ENCODE measurements at places on chromosomes 6 and 20.

GRCh38 chr6:5066456-5067093 is 18.6 kb upstream of the PPP1R3G start:
- DNase-seq: no peak

- no peak for DNase-seq
Observed at GRCh38 chr6:34616227-34616585, 60.1 kb upstream of the SPDEF start.

DNA sequence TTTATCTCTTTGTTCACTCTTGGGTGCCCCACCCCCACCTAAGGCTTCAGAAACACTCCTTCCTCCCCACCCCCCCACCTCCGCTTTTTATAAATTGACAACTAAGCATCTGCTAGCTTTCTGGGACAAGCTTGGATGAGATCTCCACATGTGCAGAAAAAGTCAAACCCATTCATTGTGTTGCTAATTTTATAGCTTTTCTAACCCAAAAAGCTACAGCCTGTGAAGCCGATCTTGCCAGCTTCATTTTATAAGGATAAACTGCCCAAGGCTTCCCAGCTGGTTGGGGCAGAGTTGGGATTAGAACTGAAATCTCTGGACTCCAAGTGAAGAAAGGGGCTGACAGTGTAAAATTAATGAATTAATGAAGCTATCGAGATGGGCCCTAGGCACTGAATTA is 24.1 kb downstream of the BPIFB4 start:
- no peak for DNase-seq

- DNase-seq: no peak
Observed at GRCh38 chr6:11714798-11715285, 63.8 kb downstream of the ADTRP start.

DNA sequence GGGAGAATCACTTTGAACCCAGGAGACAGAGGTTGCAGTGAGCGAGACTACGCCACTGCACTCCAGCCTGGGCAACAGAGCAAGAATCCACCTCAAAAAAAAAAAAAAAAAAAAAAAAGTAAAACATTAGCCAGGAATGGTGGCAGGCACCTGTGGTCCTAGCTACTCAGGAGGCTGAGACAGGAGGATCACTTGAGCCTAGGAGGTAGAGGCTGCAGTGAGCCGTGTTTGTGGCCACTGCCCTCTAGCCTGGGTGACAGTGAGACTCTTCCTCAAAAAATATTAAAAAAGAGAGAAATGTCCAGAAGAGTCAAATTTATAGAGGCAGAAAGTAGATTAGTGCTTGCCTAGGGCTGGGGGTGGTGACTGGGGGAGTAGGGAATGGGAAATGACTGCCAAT is 6.8 kb upstream of the PIGU start:
- DNase-seq: no peak

DNA sequence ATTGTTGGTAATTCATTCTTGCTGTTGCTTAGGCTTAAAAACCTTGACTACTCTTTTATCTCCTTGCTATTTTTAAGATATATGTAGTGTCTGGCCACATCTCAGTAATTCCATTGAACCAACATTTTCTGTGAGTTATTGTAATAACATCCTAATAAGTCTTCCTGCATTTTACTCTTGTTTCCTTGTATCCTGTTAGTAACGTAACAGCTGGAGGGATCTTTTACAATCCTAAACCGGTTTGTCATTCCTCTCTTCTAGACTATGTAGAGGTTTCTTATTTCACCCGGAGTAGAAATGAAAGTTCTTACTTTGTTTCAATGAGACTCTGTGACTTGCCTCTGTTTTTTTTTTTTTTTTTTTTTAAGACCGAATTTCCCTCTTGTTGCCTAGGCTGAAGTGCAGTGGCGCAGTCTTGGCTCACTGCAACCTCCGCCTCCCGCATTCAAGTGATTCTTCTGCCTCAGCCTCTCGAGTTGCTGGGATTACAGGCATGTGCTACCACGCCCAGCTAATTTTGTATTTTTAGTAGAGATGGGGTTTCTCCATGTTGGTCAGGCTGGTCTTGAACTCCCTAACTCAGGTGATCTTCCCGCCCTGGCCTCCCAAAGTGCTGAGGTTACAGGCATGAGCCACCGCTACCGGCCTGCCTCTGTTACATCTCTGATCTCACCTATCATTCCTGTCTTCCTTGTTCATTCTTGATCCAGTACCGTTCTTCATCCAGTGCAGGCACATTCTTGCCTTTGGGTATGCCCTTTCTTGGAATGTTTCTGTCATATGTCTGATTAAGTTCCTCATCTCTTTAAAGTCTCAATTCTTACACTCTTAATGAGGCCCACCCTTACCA is 44.7 kb downstream of the NCOA3 start:
- DNase-seq: no peak

- DNase-seq: no peak
Observed at GRCh38 chr6:24321538-24322162, 36.2 kb downstream of the DCDC2 start.

- no peak for DNase-seq
Observed at GRCh38 chr20:50202677-50203076, 12.0 kb downstream of the CEBPB start.

GRCh38 chr6:84556541-84557335 is 207.7 kb downstream of the TBX18 start:
- no peak for DNase-seq

DNA sequence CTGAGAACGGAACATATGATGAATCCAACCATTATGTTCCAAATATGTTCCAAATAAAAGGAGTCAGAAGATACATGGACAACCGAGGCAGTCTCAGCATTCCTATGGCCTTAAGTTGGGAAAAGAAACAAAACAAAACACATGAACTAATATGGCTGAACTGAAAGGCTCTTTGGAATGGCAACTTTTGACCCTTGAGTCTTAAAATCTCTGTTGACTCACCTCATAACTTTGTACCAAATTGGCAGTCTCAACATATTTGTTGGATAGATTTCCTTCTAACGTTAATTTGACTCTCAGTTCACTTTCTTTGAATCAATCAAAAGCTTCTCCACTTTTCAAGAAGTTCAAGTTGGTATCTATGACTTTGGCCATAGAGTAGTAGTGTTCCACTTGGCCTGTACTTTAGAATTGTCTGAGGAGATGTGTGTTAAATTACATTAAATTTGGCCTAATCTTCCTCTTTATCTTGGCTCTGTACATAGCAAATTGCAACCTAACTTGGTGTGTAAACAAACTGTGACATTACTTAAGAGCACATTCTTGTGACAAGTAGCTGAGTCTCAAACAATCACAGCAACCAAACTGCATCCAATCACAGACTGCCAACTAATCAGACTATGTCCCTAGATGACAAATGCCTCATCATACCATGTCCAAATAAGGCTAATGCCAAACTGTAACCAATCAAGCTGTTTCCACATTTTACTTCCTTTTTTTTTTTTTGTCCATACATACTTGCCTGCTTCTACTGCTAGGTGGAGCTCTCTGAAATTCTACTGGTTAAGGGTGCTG is 208.8 kb downstream of the BMP2 start:
- DNase-seq: no peak

All from H1 (cell line).